ENCODE measurements at places on chromosomes 12 and 14.

- DNase-seq: no peak
These were observed 8.1 kb downstream of the L2HGDH start for GRCh38 chr14:50303744-50304471.

GRCh38 chr12:113762155-113762881, 203.8 kb downstream of the RBM19 start:
- no peak for DNase-seq

- DNase-seq: no peak
These were observed 253.8 kb upstream of the GARIN6 start for GRCh38 chr12:99393763-99394162.

DNA sequence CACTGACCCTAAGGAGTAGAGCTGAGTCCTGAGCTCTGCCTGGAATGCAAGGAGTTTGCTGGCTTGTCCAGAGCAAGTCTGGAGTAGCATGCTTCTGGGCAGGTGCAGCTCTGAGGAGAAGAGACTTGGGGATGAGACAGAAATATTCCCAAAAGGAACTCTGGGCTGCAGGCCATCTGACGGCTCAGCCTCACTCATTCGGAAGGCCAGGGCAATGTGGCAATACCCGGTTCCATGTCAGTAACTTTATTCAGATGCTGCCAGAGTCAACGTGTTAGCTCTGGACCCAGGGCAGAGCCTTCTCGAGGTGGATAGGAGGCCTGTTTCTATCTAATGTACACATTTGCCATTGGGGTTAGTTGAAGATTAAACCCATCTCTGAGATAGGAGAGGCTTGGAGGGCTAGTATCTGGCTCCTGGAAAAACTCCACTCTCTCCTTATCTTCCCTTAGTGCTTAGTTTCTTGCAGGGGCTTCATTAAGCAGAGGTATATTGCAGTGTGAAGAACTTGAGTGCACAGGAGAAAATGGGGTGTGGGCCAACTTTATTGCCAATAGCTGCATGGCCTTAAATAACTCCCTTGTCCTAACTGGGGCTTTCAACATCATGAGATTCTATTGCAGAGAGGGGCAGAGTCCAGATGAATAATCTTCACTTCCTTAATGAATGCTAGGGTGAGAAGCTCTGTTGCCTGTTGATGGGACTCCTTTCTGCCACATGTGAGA, 65.6 kb downstream of the NTF3 start:
- no peak for DNase-seq

DNA sequence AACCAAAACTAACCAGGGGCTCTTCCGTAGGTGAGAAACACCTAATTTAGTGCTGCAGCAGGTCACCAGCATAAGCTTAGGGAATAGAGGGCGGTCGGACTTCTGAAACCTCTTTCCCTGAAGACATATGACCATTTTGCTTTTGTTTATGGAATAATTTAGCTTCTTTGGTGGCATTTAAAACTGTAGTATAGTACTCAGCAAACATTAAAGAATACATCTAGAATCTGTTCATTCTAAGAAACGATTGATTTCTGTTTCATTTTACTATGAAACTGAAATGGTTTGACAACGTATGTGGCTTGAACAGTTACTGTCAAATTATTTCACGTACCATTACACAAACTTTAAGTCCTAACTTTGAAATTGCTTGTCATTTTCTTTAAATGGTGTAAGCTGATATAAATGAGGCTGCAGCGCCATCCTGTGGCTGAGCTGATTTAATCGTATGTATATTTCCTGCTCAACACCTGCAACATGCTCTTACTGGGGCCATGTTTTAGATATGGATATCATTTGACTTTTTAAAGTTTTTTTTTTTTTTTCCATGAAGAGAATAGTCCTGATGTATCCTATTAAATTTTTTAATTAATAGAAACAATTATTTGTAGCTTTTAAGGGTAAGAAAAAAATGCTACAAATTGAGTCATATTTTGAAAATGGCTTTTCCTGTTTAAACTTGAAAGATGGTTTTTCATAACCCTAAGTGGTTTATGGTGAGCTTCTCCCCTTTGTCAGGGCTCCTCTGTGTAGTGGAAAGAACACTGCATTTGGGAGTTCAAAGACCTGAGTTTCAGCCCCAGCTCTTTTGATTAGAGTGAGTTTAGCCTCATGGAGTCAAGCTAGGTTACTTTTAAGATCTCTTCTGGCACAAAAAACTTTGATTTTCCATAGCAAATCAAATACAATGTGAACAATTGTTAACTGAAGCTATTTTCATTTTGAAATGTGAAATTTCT, 27.4 kb downstream of the CFAP54 start:
- DNase-seq: peak; percentile 85

DNA sequence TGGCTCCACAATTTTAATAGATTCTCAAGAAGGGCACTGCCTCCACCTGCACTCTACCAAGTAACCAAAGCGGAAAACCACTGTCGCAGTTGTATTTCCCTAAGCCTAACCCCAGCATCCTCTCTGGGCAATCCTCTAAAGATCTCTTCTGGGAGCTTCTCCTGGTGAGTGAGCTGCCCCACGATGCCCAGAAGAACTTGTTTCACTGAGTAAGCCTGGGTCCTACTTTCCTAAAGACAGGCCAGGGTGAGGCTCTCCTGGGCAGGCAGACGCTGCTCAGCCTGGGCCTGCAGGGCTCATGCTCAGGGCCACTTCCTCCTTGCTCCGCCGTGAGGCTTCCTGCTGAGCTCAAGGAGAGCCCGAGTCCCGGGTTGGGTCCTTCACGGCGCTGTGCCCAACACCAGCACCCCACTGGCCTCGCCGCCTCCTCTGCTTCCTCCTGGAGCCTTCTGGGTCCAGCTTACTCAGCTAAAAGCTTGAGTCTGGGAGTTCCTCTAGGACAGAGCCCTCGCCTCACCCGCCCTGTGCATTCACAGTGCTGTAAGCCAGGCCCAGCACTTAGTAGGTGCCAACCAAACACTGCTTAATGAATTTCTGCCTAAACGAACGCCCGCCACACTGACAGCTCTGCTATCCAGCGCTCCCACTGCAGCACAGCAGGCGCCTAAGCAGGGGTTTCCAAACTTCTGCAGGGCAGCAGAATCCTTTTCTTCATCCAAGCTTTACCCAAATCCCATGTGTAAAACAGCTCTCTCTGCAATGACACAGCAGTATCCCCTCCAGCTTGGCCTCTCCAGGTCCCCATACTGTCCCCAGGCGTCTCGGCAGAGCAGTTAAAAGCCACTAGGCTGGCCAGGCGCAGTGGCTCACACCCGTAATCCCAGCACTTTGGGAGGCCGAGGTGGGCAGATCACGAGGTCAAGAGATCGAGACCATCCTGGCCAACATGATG, 5.7 kb downstream of the RAB35 start:
- DNase-seq: peak; percentile 68

DNA sequence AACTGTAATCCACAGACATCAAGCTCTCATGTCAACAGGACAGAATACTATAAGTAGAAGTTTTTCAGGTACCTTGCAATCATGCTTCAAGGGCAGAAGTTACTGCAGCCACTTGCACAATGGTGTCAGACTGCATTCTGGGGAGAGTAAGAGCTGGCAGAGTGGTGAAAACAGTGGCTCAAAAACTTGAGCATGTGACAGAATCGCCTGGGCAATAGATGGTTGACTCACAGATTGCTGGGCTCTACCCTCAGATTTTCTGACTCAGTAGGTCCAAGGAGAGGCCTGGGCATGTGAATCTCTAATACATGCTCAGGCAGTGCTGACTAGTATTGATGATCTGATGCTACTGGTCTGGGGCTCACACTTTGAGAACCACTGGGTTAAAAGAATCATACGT, 187.8 kb downstream of the TBX5 start:
- no peak for DNase-seq

DNA sequence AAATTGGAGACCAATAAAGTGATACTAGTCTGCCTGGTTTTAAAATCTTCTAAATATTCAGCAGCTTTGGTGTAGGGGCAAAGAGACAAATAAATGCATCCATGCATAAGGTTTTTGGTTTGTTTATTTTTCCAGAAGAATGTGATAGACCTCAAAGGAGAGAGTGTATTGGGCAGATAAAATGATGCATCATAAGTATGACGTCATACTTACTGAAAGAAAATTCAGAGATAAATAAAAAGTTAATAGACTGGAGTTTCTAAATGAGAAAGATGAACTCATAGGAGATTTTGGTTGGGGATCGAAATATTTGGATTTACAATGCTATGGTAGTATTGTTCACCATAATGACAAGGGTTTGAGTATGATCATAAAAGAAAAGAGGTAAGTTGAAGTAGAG, 10.2 kb downstream of the SYT10 start:
- no peak for DNase-seq

DNA sequence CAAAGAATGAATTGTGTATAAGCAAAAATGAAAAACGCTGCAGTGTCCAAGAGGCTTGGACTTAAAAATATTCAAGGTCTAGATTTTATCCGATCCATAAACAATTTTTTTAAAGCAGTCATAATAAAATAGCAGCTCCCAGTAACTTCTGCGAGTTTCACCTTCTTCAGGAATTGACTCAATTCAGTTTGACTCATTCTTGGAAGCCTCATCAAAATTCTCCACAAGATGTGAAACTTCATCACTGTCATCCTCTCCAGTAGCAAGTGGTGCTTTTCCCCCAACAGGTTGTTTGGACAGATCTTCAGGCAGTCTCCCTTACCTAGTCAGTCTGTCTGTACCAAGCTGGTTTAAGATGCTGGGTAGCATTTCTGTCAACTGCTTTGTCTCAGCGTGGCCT, 93.5 kb upstream of the FOXG1 start:
- no peak for DNase-seq

DNA sequence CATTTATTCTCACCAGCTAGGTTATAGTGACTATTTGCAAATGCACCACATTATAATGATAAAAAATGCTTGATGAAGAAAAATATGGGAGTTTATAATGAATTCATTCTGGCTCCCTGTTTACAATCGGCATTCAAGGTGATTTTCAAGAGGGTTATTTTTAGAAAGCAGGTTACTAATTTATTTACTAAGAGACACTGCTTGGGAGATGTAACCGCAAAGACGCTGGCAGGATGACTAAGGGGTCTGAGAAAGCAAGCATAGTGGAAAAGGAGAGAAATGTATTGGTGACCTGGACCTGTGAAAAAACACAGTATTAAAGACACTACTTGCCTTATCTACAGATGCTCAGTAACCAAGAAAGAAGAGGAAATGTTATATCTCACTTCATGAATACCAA, 13.3 kb upstream of the PITPNM2 start:
- no peak for DNase-seq

- DNase-seq: no peak
These were observed 70.6 kb downstream of the TMEM132C start for GRCh38 chr12:128337431-128338170.

DNA sequence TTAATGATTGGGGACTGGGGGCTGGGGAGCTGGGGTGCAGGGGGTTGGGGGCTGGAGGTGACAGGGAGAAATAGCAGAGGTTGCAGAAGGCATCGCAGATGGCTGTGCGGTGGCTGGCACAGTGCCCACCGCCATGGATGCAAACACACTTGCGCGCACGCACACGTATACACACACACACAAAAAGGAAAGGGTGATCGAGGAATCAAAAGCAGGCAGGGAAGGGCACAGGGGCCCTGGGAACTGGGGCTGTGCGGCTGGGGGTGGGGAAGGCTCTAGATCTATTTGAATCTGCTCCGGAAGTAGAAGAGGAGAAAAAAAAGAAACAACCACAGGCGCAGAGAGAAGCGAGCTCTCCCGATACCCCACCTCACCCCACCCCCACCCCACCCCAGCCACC, 39.4 kb downstream of the ZFHX2 start:
- peak; percentile 36 for DNase-seq

GRCh38 chr14:61388173-61388975, 67.0 kb downstream of the PRKCH start:
- DNase-seq: peak; percentile 71

DNA sequence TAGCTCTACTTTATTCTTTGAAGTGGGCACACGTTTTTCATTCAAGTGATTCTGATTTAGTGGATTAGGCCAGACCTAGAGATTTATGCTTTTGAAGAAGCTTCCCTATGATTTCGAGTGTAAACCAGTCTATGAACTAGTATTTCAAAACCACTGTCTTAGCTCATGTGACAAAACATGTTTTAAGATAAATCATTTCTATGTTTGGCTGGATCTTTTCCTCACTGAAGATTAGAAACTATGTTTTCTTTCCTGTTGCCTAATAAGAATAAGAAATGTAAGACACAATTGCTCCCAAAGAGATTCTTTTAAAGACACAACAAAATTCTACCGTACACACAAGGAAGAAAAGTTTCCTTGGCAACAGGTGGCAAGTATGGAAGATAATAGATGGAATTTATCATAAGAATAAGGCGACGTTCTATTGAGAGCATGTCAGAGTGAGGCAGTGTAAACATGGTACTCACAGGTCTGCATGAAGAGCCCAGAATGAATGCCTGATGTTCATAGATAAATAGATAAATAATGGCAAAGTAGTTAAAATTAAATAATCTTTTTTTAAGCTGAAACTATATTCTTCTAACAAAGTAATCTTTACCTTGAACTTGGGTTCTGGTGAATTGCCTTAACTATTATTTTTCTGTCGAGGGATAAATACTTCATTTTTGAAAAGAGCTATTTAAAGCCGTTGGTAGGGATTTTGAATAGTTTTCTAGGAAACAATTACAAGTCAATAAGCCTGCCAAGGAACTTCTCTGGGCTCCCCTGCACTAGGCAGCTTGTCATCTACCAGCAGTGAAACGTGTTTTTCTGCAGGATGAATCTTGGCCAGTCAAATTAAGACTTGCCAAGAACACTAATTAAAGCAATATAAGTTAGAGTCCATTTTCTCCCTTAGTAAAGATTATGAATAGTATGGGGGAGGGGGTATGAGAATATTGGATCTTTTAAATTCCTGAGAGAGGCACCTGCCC, 34.1 kb upstream of the C12orf75 start:
- no peak for DNase-seq

DNA sequence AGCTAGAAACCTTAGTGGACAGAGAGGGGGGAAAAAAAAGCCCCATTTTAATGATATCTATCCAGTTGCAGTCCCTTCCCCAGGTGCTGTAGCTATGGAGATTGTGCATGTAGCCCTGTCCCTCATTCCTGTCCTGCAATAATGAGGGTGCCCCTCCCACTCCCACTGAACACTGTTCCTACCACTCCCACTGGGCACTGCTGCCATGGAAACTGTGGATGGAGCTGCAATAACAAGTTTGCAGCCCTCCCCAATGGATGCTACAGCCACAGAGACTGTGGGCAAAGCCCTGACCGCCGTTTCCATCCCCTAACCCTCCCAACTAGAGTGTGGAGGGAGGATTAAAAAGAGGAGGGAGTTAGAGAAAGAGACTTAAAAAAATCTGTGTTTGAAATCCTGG, 238.3 kb downstream of the FUT8 start:
- DNase-seq: no peak
